ENCODE measurements at places on chromosomes 13 and 19.

DNA sequence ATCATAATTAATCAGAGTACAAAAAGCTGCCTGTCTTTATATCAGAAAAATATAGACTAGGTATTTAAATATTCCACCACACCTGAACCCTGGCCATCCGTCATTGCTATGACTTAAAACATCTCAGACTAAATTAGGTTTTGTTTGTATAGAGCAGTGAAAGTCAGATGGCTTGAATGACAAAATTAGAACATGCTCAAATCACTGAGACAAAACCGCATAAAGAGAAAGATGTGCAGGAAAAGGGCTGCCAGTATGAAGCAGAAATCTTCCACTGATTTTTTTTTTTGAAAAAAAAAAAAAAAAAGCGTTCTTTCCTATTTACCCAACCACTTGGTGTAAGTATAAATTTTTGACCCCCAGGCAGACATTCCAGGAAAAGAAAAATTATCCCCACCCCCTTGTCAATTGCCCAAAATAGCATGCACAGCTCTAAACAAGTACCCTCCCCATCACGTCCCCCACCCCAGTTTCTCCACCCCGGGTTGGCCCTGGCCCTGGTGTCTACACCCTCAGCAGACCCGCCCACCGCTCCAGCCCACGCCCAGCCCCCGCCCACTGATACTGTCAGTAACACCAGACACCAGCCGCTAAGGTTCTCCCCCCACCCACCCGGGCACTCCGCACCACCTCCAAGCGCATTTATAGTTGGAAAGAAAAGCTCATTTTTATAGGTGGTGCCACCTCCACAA lies 118.6 kb downstream of the URI1 start:
- DNase-seq: no peak

DNA sequence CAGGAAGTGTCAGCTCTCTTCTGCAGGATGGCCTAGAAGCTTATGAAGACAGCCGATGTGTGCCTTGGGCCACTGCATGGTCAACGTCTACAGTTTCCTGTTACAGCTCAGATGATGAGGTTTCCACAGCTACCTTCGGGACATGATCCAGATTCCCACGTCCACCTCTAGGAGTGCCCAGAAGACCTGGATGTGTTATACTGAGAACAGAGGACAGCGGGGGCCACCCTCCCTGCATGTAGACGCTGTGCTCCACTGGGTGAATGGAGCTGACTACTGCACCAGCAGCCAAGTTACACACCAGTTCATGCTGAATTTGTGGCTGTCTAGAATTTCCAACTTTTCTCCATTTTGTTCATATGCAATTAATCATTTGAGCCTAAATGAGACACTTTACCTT lies 78.5 kb upstream of the MTIF3 start:
- DNase-seq: no peak

GRCh38 chr19:55646889-55647731 lies 902 bp upstream of the CCDC106 start:
- DNase-seq: no peak

GRCh38 chr19:15241259-15241910 lies 9.1 kb upstream of the EPHX3 start:
- DNase-seq: no peak

GRCh38 chr19:47035127-47036096 lies 13.0 kb downstream of the TMEM160 start:
- peak; percentile 98 for DNase-seq

- DNase-seq: no peak
Observed at GRCh38 chr13:37100731-37101130, 4.7 kb downstream of the CSNK1A1L start.

GRCh38 chr19:41694831-41695635 lies 7.0 kb upstream of the CEACAM7 start:
- DNase-seq: no peak

DNA sequence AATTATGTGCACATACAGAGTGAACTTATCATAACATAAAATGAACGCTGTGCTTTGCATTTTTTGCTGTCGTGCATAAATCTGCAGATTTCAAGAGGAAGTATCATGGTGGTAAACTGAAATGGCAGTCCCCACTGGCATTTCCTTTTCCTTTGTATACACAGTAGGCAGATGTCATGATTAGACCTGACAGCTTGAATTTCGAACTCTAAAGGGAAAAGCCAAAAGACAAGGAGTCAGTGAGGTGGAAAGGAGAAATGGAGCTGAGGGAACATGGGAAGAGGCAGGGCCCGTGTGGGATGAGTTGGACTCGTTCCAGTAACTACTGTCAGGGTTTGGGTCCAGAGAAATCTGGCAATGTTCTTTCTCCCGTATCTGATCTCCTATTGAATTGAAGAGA lies 454.1 kb upstream of the SGCG start:
- DNase-seq: no peak

DNA sequence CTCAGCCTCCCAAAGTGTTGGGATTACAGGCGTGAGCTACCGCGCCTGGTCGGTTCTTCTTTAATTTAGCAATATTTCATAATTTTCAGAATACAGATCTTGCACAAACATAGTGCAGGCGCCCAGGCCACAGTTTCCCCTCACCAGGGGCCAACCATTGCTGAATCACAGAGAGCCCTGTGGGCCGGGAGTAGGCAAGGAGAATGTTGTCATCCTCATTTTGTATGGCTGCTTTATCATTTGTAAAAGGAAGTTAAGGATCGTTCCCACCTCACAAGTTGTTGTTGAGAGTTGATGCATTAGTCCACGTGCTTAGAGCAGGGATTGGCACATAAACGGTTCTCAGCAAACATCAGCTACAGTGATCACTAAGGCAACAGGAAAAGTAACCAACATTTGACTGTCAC lies 30.2 kb downstream of the MEIS3 start:
- no peak for DNase-seq

DNA sequence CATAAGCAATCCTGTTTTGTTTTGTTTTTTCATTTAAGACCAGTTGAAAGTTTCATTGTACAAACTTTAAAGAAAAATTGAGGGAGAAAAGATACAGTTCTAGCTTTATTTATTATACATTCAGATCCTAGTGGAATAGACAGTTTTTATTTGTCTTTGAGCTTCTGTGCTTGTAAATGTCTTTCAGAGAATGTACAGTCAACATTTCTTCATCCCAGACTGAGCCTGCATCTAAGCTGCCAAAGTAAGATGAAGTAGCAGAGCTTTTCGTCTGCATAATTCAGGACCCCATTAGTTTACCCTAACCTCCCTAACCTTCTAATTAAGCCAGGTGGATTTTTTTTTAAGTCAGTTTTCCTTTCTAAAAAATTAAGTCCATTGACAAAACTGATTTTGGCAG lies 516.7 kb upstream of the HTR2A start:
- DNase-seq: no peak

- DNase-seq: no peak
Observed at GRCh38 chr13:86399572-86399971, 600.4 kb upstream of the SLITRK6 start.

DNA sequence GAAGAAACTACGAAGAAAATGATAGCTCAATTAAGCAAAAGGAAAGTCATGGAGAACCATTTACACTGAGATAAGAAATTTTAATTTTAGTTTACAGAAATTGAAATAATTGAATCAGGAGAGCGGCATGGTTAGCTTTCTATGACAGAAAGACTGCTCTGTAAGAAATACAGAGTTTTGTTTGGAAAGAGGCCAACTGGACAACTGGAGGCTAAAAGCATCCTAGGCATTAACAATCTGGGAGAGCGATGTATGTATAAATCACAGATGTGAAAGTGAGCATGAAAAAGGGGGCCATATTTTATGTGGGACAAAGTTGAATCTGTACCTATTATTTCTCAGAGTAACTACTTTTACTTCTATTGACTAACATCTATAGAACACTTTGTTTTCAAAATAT lies 1608.8 kb upstream of the PCDH20 start:
- DNase-seq: no peak

- DNase-seq: no peak
Observed at GRCh38 chr13:39521701-39522100, 81.3 kb downstream of the LHFPL6 start.

DNA sequence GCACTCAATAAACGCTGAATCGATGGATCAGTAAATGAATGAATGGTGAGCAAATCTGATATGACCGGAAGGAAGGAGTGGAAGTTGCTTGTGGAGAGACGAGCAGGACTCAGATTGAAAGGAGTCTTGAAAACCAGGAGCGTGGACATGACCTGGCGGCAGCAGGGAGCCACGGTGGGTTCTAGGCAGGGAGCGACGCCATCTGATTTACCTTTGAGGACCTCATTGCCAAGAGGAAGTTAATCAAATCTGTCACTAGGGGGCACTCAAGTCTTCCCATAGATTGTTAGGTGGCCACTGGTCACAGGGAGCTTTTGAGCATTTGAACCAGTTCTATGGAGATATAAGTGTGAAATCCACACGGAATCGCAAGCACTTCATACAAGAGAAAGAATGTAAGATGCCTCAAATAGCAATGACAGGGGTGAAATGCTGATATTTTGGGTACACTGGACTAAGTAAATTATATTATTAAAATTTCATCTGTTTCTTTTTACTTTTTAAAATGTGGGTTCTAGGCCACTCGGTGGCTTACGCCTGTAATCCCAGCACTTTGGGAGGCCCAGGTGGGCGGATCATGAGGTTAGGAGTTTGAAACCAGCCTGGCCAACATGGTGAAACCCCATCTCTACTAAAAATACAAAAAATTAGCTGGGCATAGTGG lies 9.2 kb upstream of the FBN3 start:
- no peak for DNase-seq

DNA sequence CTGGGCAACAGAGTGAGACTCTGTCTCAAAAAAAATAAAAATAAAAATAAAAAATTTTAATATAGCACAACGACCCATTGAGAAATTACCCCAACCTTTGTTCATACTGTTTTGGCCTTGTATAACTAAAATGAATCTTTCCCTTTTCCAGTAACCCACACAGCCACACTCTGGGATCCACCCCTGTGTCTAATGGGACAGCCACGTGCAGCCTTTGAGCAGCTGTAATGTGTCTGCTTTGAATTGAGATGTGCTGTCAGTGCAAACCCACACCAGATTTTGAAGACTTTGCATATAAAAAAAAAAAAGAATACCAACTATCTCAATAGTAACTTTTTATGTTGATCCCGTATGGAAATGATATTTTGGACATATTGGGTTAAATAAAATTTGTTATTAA lies 112.7 kb upstream of the UBL3 start:
- DNase-seq: no peak

DNA sequence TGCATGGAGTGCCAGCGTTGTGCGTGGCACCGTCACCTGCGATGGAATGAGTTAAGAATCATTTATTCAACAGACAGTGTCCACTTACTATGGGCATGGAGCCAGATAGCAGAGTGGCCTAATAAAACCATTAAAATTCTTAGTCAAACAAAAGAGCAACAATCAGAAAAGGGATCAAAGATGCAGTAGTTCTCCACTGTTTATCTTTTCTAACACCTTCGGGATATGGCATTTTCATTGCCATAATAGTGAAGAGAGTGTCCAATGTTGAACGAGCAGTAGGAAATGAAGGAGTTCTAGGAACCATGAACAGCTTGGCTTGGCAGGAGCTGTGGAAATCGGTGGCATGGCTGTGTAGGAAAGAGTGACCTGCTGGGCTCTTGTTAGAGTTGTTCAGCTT lies 2.0 kb downstream of the TNFSF11 start:
- no peak for DNase-seq

DNA sequence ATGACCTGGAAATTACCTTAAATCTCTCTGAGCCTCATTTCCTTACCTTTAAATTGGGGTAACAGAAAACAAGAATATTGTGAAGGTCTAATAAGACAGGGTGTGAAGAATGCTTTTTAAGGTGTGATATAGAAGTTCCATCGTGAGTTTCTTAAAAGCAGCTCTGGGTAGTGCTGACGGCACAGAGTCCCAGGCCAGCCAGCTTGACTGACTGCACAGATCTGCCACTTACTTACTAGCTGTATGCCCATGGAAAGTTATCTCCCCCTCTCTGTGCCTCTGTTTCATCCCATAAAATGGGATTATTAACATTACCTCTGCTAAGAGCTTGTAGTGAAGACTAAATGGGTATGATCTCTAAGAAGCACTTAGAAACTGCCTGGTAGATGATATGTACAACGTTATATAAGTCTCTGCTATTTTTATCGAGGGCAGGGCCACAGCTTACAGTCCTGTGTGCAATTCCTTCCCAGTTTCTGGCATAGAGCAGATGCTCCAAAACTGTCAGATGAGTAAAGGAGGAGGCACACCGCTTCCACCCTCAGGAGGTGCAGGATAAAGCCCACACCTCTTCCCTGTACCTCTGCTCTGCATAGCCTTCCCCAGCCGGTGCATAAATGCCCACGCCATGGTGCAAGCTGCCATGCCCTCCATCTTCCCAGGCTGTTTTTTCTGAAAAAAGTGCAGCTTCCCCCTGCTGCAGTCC lies 99.6 kb downstream of the MBNL2 start:
- DNase-seq: no peak

DNA sequence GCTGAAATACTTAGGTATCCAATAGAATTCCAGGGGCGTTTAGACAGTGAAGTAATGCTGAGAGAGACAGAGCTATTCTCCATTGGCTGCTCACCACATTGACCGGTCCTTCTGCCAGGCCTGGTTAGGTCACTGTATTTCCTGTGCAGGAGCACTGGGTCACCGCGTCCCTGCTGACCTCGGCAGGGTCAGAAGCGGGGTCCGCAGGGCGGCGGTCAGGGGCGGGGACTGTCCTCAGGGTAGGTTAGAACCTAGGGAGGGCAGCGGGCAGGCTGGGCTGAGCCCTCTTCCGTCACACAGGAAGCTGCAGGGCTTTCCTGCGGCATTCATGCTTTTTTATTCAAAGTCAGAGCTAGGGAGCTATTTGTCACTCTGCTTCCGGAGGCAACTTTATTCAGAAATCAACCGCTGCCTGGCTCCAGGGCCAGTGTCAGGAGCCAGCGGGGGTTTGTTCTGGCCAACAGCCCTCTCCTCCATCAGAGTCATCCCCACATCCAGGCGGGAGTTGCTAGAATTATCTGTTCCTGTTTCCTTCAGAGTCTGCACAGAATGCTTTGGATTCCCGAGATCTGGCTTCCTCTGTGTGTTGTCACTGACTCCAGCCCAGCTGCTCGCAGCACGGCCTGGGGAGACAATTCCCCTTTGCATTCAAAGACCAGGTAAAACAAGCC lies 81.2 kb upstream of the WASF3 start:
- no peak for DNase-seq

DNA sequence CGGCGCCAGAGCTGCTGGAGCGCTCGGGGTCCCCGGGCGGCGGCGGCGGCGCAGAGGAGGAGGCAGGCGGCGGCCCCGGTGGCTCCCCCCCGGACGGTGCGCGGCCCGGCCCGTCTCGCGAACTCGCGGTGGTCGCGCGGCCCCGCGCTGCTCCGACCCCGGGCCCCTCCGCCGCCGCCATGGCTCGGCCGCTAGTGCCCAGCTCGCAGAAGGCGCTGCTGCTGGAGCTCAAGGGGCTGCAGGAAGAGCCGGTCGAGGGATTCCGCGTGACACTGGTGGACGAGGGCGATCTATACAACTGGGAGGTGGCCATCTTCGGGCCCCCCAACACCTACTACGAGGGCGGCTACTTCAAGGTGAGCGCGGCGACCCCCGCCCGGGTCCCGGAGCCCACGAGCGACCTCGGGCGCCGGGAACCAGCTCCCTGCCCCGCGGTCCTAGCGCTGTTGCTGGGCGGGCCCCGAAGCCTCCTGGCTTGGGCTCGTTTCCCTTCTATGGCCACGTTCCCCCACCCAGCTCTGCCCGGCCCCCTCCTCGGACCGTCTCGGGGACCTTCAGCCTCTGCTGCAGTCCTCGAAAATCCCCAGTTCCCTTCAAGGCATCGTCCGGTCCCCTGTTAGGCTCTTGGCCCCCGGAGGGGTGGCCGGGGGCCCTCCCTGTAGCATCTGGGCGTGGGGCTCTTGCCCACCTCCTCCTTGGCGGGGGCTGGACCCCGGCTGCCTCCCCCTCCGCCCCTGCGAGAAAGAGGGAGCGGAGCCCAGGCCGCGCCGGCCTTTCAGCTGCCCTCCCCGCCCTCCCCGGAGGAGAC lies at the start of gene CDC34:
TSS of gene CDC34 (plus strand) at position 8 of the 808 bp plus-strand sequence. CDS start at position 180, 172 bp downstream.
- DNase-seq: no peak

- no peak for DNase-seq
Observed at GRCh38 chr19:55321466-55322137, 3.5 kb downstream of the TMEM150B start.

All from stimulated activated CD4-positive, alpha-beta T cell treated with anti-CD3 and anti-CD28 coated beads, TNF-alpha, amount 100 ng/mL, for 1 hour (primary cell).